ENCODE measurements at places on chromosomes 6 and 20.

DNA sequence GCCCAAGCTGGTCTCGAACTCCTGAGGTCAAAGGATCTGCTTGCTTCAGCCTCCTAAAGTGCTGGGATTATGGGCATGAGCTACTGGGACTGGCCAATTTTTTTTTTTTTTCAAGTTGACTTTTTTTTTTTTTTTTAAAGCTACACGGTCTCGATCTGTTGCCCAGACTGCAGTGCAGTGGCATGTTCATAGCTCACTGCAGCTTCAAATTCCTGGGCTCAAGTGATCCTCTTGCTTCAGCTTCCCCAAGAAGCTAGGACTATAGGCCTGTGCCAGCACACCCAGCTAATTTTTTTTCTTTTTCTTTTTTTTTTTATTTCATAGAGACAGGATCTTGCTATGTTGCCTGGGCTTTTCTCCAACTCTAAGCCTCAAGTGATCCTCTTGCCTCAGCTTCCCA, 59.5 kb downstream of the NCOA3 start:
- DNase-seq, result no peak

- DNase-seq, result no peak
Observed at GRCh38 chr20:3456648-3457047, 14.2 kb upstream of the ATRN start.

DNA sequence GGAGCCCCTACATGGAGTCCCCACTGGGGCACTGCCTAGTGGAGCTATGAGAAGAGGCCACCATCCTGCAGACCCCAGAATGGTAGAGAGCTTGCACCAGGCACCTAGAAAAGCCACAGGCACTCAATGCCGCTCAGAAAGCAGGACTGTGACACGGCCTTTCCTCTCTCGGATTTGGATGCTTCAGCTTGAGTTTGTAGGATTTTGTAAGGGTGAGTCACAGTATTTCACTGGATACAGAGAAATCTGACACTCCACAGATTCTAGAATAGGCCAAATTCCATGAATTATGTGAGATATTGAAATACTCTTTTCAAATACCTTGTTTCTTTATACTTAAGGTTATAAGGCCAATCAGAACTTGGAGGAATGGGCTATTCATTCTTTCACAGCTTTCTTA, 424.5 kb downstream of the HTR1B start:
- DNase-seq, result no peak

GRCh38 chr6:150228072-150228733, 85.4 kb downstream of the PPP1R14C start:
- DNase-seq, result no peak

DNA sequence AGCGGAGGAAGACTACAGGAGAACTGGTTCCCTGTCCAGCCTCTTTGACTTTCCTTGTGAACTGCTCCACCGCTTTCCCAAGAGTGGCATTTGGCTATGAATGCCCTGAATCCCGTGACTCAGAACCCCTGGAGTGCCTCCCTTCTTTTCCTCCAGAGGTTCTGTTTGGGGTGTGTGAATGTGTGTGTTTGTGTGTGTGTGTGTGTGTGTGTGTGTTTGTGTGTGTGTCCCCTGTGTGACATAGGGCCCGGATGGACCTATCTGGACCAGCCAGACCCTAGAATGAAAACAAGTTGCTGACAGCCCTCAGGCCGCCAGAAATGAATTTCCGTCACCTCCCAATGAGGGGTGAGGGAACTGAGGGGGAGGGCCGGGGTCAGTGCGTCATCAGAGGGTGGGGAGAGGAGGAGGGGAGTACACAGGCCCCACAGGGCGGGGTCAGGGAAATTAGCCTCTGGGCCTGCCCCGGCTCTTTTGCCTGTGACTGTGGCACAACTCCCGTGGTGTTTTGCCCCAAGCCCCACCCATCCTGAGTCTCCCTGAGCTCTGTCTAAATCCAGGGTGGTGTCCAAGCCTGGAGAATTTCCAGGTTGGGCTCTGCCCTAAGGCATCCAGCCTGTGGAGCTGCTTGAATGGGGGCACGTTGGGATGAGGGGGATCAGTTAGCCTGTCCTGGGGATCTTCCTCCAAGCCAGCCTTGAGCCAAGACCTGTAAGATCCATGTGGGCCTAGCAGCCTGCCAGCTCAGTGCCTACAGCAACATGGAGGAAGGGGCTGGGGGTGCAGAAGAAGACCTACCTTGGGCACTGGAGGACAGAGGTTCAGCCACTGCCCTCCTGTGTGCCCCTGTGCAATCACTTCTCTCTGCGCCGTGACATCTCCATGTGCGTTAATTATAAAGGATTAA, 15.2 kb upstream of the MRPS18A start:
- no peak for DNase-seq

GRCh38 chr20:17568045-17568788, 1.7 kb upstream of the DSTN start:
- no peak for DNase-seq

DNA sequence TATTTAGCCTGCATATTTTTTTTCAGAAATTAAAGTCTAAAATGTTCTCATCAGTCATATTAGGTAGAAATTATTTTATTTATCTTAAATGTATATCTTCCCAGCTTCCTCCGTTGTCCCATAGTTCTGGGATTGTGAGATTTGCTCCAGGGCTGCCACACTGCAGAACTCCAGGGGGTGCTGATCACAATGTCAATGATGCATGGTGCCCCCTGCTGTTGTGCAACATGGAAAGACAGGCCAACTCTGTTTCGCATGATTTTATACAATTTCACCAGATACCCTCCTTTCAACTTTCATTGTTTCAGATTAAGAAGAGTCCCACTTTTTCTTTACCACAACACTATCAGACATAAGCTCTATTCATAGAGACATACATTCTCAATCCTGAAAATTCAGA, 35.9 kb downstream of the ID4 start:
- no peak for DNase-seq

GRCh38 chr20:36070451-36070850, 84.1 kb upstream of the EPB41L1 start:
- no peak for DNase-seq

DNA sequence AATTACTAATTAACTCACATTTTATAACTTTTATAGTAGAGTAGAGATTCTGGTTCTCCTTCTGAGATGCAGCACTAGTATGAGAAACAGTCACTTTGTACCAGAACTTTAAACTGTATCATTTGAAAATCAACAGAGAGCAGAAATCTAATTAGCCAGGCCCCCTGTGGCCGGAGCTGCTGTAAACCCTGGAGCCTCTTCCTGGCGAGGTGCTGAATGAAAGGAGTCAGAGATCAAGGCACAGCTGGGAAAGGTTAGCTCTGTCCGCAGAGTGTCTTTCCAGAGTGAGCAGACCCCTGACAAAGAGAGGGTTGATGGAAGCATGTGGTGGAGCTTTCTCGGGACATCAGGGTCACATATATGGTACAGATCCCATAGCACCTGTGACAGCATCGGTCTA, 703.8 kb downstream of the RFPL4B start:
- no peak for DNase-seq

GRCh38 chr6:5172897-5173474, 87.8 kb downstream of the LYRM4 start:
- DNase-seq, result no peak
